ENCODE measurements at places on chromosomes 2 and 18. TPM values are rescaled to one million over a fixed set of nuclear protein-coding genes. Genes with fewer than 3 reads are reported as not detected.

HJURP gene
- 27.2 TPM for total RNA-seq

FHL2 gene
- total RNA-seq, result 346 TPM

UGT1A3 gene
- total RNA-seq, result not detected

FMNL2 gene
- 17.3 TPM for total RNA-seq

PPP3R1 gene
- 28.0 TPM for total RNA-seq

FNDC4 gene
- 8.6 TPM for total RNA-seq

OR6B2 gene
- total RNA-seq, result not detected

CUL3 gene
- 82.5 TPM for total RNA-seq

FLACC1 gene
- 0.64 TPM for total RNA-seq

DNA sequence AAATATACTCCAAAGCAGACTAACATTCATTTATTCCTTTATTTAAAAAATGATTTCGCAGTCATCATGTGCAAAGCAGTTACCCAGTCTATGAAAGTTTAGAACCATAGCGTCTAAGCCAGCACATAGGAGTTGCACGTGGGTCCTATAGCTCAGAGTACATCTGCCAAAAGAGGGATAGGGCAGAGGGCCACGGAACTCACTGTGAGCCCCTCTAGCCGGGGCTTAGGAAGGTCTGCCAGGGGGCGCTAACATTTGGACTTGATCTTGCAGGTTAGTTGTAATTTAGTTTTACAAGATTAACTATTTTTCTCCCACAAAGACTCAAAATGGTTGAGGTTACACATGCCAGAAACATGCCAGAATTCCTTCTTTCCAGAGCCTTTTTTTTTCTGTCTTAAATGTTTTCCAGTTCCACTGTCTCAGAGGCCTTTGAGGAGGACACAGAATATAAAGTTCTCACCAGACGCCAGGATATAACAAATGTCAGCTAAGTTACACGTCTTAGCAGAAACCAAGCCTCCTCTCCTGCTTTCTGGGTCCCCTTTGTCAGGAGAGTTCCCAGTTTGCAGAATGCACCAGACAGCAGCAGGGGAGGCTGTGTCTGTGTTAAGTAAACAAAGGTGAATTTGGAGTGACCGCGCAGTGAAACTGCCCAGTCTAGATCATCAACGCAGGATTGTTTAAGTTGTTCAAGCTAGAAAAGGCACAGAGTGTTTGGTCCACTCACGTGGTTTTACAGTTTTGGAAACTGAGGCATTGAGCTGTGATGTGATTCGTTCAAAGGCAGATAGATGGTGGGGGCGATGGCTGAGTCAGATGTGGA is 292.0 kb downstream of the PRKCE start:
- DNase-seq, result no peak

DNA sequence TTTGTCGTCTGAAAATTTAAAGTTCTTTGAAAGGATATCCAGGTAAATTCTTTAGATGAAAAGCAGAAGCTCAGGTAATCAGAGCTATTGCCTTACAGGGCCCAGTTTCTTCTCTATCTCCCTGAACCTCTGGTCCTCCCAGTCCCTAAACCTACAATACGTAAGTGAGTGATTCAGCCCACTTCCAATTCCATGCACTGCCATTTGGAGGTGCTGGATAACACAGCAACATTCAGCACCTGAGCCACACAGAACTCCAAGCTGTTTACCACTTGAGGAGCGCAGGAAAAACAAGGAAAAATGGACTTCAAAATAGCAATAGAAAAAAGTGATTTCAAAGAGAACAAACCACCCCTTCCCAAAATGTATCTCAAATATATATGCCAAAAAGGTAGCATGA is 105.0 kb upstream of the DNAJC10 start:
- DNase-seq, result no peak

- no peak for DNase-seq
These were observed 37.1 kb downstream of the ANKRD44 start for GRCh38 chr2:197273485-197273884.

DNA sequence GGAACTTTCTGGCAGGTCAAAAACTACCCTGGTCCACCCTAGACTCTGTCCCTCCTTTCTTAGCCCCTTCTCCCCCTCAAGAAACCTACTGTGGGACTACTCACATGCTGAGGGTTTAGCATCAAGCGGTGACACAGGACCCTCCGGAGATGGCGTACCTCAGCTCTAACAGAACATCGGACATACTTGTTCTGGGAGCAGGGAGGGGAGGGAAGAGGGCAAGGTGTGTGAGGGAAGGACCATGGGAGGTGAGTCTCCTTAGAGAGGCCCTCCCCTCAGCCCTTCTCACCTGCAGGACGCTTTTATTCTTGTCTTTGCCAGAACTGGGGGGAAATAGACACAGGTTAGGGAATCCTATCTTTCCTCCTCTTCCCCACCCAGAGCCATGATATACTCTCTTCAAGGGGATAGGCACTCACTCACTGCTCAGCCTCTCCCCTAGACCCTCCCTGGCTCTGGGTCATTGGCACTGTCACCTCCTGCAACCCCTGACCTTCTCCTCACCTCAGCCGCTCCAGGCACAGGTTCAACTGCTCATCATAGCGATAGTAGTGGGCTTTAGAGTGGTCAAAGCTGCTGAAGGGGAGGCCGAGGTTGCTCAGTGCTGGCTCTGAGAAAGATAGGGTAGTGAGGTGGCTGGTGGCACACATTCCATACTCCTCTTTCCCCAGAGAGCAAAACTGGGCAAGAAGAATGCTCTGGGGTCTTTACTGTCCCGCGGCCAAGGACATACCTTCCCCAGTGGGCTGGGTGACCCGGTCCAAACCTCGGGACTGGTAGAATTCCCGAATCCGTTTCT is 1.8 kb downstream of the PCGF1 start:
- DNase-seq, result no peak

DNA sequence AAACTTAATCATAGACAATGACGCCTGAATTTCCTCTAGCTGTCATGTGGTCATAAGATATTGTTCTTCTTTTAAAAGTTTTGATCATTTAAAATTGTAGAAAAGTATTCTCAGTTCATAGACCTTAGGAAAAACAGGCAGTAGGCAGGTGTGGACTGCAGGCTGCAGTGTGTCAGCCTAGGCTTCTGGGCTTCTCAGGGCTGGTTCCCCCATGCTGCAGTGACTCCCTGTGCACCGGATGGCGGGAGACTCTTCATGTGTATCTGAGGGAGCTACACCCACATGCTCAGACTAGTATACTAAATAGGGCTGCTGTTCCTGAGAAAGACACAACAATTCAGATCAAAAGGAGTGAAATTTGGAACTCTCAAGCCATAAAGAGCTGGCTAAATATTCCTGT is 72.4 kb downstream of the PXDN start:
- DNase-seq, result no peak

DNA sequence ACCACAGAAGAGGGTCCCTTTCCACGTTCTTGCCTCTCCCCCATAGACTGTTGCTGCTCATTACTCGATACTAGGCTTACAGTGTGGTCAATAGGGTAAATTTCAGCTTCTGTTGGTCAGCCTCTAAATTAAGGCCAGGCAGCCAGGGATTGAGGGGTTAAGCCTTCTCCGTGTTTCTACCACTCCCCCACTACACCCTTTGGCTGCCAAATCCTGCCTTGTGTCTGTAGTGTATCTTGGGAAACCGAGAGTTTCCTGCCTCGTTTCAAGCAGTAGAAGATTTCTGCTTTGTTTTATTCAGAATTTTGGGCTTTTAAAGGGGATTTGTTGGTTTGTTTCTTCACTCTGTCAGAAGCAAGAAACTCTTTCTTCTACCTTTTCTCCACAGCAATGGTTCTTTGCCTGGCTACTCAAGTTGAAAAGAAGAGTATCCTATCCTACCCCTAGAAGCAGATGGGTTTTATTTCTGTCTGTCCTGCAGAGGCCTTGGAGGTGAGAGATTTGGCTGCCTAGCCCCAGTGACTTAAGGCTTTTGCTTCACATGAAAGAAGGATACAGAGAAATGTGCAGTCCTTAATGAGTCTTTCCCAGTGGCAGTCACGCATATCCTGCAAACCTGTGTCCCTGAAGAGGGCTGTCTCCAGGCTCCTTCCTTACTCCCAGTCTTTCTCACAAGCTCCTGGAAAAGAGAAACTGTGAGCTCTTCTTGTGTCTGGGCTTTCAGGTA is 261.5 kb upstream of the TANK start:
- DNase-seq, result no peak

- no peak for DNase-seq
These were observed 23.2 kb downstream of the ADAM17 start for GRCh38 chr2:9532421-9532820.

DNA sequence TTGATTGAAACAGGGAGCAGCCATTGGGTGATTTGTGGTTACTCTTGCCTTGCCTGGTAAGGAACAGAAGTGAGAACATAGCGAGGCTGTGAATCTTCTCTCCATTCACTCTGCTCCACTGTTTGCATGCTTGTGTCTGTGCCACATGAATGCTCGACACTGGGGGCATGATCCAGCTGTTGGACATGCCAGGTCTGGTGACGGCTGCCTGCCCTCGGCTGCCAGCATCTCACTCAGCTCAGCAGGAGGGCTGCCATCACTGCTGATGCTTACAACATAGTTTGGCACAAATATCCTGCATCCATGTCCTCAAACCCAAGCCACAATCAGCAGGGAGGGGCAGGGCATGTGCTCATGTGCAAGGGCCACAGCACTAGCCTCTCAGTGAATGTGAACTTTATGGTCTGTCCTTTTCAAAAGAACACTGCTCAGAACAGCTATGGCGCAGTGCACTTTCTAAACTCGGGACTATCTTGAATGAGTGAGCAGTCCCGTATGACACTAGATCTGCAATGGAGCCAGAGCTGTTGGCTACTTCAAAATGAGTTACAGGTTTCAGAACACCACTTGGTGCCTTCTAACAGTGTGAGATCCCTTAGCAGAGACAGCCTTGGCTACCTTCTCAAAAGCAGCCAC is 126.3 kb downstream of the NRP2 start:
- no peak for DNase-seq

- peak; percentile 27 for DNase-seq
These were observed 1.4 kb upstream of the CTNNA2 start for GRCh38 chr2:79511320-79511951.

DNA sequence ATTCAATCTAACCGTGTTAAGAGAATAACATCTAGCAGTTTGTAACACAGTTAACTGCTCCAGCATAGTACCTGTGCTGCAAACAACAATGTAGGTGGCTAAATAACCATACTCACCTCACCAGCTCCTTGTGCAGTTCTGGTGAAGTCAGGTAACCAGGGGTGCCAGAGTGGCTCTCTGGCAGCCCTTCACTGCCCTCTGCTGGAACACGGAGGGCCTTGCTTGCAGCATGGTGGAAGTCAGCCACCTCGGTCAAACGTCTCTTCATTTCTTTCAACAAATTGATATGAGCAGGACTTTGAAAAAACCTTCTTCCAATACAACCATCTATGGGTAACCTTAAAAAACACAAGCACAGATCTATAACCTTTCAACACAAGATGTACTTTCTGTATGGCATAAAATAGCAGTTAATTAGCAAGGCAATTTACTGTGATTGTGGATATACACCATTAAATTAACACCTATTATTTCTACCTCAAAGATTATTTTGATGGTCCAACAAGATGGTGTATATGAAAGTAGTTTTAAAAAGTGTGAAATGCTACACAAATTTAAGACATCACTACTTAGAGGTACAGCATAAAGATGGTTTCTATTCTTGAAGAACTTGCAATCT is 56.6 kb downstream of the EPG5 start:
- DNase-seq, result peak; percentile 46

GRCh38 chr2:96528006-96528699 is 8.4 kb upstream of the ARID5A start:
- DNase-seq, result peak; percentile 49

- DNase-seq, result peak; percentile 51
These were observed 59.9 kb upstream of the CERS6 start for GRCh38 chr2:168396131-168396530.

GRCh38 chr18:75063196-75063595 is 145.7 kb downstream of the PTGR3 start:
- no peak for DNase-seq

GRCh38 chr18:61551586-61551985 is 218.4 kb downstream of the CDH20 start:
- peak; percentile 89 for DNase-seq

DNA sequence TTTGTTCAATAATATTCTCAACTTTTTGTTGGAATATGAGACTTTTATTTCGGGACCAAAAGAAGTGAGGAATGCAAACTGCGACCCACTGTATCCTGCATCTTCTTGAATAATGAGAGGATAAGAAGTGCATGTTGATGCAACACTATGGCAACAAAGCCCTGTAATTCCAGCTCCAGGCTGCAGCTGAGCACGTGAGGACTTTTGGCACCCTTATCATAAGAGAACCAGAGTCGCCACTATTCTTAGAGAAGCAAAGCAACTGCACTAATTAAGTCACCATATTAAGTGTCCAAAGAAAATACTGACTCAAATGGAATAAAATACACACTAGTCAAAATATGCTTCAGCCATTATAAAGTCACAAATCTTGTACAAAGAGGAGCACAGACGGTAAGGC is 65.8 kb downstream of the FAM210A start:
- peak; percentile 29 for DNase-seq

GRCh38 chr18:67845035-67845434 is 328.5 kb upstream of the DSEL start:
- no peak for DNase-seq

- DNase-seq, result no peak
These were observed 9.0 kb downstream of the REG1A start for GRCh38 chr2:79129260-79129659.

DNA sequence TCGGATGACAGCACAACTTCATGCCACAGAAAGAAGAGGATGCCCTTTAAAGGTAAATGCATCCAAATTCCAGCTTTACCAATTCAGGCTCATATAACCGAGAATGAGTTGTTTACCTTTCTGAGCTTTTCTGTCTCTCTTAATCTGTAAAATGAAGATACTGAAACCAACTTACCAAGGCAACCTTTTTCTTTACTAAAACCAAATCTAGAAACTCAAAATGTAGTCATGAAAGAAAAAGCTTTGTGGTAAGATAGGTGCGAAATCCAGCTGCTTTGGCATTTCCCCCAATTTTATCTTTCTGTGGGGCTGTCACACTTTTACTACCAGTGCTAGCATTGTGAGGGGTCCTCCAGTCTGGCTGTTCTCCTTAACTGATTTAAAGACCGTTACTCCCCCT is 240.4 kb downstream of the IKZF2 start:
- no peak for DNase-seq

- DNase-seq, result no peak
These were observed 35.5 kb upstream of the TMEM87B start for GRCh38 chr2:112019569-112019982.

GRCh38 chr2:133130548-133131246 is 437.6 kb downstream of the NCKAP5 start:
- peak; percentile 6 for DNase-seq

- no peak for DNase-seq
These were observed 76.3 kb downstream of the COLEC12 start for GRCh38 chr18:424071-424661.

DNA sequence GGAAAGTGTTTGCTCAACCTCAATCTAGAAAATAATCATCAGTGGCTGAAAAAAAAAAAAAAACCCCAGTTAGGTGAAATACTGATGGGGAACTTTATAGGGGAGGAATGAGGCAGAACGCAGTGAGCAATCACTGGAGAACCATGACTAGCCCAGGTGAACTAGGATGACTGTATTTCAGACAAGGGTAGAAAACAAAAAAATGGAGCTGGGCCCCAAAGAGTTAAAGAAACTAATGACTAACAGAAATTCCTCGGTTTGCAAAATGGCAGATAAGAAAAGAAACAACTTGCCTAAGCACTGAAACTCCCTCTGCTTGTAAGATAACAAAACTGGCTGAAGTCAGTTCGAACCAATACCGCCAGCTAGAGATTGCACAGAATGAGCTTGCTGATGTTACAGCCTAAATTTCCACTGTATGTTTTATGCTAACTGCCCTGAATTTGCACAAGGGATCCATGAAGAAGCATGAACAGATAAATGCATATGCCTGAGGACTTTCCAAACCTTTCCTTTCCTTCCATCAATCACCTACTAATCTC is 245.9 kb downstream of the METTL4 start:
- peak; percentile 77 for DNase-seq

GRCh38 chr2:102788885-102789260 is 27.0 kb downstream of the TMEM182 start:
- DNase-seq, result peak; percentile 37

Measured in fibroblast of villous mesenchyme (primary cell).